ENCODE measurements at places on chromosomes 12 and 14.

DNA sequence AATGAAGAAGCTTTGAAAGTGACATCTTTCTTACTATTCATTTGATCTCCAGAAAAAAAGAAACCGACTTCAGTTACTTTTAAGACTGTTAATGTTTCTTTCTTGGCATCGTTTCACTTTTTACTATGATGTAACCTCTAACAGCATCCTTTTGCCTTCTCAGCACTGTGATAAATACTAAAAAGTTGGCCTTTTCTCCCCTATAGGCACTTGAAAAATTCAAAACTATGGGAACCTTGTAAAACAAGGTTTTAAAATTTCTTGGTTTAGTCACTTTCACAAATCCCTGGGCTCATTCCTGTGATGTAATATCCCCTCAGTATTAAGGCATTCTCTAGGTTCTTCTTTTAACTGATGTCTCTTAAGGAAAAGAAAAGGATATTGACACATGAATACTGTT is 281.8 kb downstream of the EGLN3 start:
- no peak for DNase-seq

DNA sequence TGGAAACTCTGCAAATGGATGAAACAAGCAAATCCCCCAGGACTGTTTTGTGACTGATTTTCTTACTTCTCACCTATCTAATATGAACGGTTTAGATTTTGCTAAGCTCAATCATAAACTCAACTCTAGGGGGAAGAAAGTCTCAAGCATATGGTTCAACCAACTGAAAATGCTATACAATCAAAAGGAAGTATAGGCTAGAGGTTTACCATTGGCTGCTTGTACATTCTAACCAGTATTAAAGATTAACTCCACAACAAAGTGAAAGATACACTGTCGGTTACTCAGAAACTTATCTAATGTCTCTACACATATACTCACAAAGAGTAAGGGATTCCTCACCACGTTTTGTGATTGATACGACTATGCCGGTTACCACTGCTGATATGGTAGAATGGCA is 281.8 kb upstream of the SOX5 start:
- no peak for DNase-seq

DNA sequence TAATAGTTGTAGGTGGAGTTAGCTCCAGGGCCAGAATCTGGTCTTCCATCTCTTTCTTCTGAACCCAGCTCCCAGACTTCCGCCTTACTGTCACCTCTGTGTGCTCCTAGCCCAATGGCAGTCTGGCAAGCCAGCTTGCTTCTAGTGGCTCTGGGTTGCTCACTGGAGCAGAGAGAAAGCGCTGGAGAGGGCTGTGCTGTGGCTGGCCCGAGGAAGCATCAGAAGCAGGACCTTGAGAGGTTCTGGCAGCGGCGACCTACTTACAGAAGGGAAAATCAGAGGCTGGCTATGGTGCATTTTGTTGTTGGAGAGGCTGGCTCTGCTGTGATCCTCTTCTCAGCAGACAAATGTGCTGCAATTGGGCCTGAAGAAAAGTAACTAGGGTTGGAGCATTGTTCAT is 28.6 kb downstream of the KCNA5 start:
- no peak for DNase-seq

DNA sequence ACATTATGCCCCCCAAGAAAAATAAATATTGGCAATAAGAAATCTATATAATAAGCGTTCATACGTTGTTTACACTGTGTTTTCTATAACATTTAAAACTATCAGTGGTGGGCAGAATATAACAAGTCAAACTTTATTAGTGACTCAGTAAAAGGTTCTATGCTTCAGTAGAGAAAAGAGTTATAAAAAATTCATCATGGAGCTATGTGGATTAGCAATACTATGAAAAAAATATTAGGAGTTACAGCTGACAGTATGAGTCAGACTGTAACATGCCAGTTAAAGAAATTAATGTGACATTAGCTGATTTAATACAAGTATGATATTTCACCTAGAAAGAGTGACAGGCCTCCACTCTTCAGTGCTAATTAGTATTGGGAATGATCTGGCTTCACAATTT is 125.1 kb upstream of the GARIN6 start:
- DNase-seq = no peak

- DNase-seq = no peak
Observed at GRCh38 chr12:124157406-124157805, 137.5 kb upstream of the RFLNA start.

GRCh38 chr12:122111089-122111641 is 32.6 kb downstream of the MLXIP start:
- no peak for DNase-seq

DNA sequence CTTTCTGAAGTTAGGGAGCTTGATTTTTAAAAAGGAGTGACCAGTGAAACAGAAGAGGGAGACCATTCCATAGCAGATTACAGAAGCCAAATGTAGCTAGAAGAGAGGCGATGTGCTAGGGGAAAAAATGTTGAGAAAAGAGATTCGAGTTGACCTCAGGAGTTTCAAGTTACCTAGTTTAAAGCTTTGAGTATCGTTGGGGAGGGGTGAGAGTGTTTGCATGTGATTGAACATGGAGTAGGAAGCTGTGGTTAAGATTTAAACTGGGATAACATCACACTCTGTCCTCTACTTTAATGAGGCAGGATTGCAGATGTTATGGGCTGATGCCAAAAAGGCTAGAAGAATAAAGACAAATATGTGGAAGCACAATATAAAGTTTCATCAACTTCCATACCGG is 3.7 kb downstream of the LETMD1 start:
- no peak for DNase-seq

DNA sequence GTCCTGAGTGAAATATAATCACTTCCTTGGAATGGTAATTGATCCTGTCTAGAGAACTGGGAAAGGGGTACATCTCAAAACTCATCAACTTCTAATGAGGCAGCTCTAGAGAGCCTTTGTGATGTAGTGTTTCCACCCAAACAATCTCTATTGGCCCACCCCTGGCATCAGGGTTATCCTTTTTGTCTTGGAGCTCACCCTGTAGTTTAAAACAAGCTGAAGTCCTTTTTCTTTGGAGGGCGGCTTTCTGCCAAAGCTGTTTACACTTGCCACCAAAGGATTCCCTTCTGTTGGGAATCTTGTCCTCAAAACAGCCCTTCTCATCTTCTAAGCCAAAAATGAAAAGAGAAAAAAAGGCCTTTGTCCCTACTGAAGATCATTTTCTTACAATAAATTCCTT is 60.6 kb upstream of the GTF2A1 start:
- DNase-seq = no peak

- no peak for DNase-seq
Observed at GRCh38 chr14:100582496-100583165, 4.6 kb downstream of the BEGAIN start.

Measured in islet precursor cell (in vitro differentiated cells).